NCI-H446 treated with DMSO at 0.1 percent for 48 hours (cell line): ENCODE measurements at places on chromosomes 2 and 18.
A peak's percentile ranks its signal among the peaks of the same experiment; 100 is the strongest.

GRCh38 chr18:79166702-79167101, 97.5 kb downstream of the ATP9B start:
- no peak for DNase-seq

GRCh38 chr2:161556440-161556839, 67.8 kb upstream of the SLC4A10 start:
- DNase-seq = no peak

- DNase-seq = no peak
Observed at GRCh38 chr18:76644580-76644979, 149.5 kb upstream of the ZNF516 start.

DNA sequence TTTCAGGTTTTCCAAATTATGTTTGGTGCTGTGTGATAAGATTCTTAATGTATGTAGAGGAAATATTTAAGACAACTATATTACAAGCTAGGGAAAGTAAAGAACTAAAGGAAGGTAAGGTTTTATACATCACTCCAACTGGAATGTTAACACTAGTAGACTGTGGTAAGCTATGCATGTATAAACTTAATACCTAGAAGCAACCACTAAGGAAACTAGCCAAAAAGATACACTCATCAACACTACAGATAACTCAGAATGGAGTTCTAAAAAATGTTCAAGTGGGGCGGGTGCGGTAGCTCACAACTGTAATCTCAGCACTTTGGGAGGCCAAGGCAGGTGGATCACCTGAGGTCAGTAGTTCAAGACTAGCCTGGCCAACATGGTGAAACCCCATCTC, 37.8 kb upstream of the MALL start:
- no peak for DNase-seq

GRCh38 chr2:170843656-170844055, 27.0 kb downstream of the GAD1 start:
- DNase-seq = no peak

DNA sequence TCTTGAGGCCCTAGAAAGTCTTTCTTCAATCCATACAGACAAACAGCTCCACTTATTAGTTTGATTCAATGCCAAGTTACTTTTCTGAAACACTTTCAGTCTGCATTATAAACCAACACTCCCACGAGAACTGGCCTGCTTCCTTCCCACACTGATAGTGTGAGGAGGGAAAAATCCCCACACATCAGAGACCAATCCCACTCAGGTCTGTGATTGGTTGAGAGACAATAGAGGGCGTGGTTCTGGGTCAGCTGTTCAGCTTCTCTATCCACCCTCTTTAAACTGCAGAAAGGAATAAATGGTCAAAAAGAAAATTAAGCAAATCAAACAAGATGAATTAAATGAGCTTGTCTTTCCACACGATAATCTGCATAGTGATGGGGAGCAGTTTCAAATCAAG, 152.5 kb downstream of the NRP2 start:
- DNase-seq = no peak

DNA sequence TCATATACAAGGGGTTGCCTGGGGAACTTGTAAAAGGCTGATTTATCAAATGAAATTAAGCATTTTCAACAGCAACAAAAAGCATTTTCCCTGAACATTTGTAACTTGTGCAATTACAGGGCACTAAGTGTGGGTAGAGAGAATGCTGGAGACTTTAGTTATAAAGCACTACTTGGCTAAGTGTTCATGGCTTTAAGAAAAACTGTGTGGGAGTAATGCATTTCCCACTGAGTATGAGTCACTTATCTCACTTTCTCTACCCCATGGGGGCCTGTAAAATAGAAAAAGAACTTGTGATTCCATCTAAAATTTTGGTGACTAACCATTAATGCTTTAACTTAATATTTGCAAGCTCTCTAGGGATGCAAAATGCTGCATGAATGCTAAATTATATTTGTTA, 193.4 kb downstream of the CCDC102B start:
- DNase-seq = no peak

GRCh38 chr2:179311101-179311500, 46.5 kb upstream of the SESTD1 start:
- DNase-seq = no peak

DNA sequence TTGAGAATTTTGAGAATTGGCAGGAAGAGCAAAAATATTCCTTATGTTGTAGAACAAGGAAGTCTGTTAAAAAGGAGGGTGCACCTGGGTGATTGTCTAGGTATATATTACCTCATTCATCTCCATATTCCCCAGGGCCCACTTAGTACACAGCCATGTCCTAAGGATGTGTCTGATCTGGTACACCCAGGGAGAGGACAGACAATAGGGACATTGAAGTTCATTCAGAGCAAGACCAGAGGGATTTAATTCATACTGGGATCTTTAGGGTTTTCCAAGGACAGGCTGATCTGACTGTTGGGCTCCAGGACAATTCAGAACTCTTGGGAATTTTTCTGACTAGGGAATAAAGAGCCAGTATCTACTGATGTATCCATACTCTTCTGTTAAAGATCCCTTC, 112.1 kb downstream of the PHLPP1 start:
- DNase-seq = no peak

GRCh38 chr2:126527836-126528490, 128.0 kb upstream of the GYPC start:
- DNase-seq = no peak

- DNase-seq = no peak
Observed at GRCh38 chr2:227482638-227483340, 10.8 kb downstream of the AGFG1 start.

DNA sequence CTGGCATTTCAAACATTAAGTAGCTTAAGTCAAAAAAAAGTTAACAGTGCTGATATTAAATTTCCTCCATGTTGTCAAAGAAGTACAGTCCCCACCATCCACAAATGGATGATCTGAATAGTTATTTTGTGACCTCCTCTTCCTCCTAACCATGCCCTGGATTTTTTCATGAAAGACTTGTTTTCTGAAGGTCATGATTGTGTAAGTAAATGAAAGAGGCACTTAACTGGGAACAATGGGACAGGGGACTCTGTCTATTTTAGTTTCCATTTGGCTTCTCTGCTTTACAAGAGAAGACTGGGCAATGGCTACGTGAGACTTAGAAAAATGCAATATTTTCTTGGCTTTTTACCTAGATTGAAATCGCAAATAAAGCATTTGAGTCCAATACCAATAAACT, 32.2 kb downstream of the PECR start:
- DNase-seq = no peak

GRCh38 chr2:135422898-135423297, 108.1 kb downstream of the ZRANB3 start:
- DNase-seq = no peak

GRCh38 chr2:43484323-43484930, 111.4 kb downstream of the THADA start:
- DNase-seq = peak; percentile 52

DNA sequence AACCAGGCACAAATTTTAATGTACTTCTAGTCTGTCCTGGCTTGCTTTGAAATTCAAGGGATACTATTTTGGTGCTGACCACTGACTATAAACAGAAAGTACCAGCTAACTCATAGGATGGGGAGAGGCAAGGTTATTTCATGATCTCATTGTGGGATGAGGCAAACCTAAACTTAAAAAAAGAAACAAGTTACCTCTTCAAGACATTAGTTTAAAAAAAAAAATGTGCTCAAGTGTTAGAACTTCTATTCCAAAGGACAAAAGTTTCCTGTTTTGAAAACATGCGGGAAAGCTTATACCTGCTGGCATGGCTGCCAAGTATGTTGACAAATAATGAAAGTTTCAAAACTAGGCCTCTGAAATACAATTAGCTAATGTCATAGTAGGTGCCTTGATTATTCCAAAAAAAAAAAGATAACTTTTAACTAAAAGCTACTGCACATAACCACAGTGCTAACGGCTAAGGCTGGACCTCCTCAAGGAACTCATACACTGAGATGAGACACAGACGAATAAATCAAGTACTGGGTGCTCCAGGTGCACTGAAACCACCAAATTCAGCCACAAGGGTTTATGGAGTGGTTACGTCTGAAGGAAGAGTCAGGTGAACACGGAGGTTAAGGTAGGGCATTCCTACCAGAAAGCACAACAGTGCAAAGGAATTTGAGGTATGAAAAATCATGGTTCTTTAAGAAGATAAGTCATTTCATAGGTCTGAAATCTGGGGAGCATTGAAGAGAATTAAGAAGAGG, 38.1 kb downstream of the TMEM131 start:
- DNase-seq = no peak

- no peak for DNase-seq
Observed at GRCh38 chr2:19611491-19612332, 253.3 kb upstream of the OSR1 start.

DNA sequence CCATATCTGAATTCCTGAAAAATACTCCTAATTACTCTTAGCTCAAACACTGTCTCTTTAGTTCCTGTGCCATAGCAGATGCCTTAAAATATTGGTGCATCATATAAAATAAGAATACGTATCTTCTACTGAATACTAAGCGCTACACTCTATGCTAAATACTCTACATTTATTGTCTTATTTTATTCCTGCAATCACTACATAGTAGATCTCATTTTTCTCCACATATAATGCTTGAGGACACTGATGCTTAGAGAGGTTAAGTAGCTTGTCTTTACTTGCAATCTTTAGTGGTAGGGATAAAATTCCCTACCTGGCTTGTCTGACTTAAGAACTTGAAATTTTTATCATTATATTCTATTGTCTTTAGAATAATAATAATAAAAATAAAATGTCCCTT, 137.3 kb upstream of the SETBP1 start:
- DNase-seq = no peak

DNA sequence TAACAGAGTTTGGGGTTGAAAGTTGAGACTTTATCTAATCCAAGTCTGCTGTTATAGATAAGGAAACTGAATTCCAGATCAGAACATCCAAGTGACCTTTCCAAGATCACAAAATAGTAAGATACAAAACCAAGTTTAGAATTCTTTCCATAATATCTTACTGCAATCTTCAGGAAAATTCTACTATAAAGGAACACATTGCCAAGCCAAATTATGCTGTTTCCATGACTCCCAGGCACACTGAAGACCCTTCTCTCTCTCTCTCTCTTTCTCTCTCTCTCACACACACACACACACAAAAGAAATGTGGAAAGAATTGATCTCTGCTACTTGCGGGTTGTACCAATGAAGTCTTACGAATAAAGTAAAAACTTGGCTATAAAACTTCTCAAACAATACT, 398.4 kb downstream of the METTL4 start:
- no peak for DNase-seq

DNA sequence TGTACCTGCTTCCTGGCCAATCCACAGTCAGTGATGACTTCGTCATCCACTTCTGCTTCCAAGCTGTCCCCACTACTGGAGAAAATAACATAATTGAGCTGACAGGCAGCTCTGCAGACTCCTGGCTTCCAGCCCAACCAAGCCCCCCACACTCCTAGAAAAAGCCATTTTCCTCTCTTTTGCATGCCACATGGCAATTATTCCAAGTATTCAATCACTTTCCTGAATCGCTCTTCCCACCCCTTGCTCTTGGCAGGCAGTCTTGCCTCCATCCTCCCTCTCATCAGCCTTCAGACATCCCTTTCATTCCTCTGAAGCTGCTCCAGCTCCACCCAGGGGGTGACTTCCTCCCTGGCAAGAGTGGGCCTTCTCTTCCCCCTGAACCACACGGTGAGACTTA, 14.3 kb upstream of the ST8SIA5 start:
- peak; percentile 44 for DNase-seq

- no peak for DNase-seq
Observed at GRCh38 chr18:63085611-63086010, 234.0 kb downstream of the BCL2 start.

GRCh38 chr2:190911813-190912212, 31.2 kb downstream of the GLS start:
- no peak for DNase-seq

- DNase-seq = no peak
Observed at GRCh38 chr2:188439986-188440385, 148.3 kb downstream of the GULP1 start.

DNA sequence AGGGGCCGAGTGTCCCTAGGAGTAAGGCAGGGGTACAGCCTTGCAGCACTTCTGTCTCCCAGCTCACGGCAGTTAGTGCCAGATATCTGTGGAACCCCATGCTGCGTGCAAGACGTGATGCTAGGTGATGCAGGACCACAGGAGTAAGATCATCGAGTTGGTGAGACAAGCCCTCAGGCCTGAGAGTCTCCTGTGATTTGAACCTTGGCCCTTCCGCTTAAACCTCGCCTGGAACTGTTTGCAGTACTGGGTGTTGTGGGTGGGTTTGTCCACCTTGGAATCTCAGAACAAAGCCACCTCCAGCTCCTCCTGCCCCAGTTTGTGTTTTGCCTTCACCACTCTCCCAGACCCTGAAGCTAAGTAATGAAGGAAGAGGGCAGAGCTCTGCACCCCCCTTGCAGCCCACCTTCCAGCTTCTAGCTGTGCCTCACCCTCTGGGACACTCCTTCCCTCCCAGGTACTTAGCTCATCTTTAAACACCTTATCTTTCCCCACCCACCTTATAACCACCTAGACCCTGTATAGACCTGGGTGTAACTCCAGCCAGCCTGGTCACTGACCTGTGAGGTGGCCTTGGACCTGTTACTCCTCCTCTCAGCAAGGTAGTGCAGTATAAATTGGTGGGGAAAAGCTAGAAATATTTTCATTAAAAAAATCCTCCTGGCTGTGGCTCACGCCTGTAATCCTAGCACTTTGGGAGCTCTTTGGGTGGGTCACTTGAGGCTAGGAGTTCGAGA, 6.6 kb downstream of the CNNM4 start:
- DNase-seq = no peak

- no peak for DNase-seq
Observed at GRCh38 chr2:165408186-165408585, 61.3 kb upstream of the CSRNP3 start.

GRCh38 chr2:10617241-10617640, 72.5 kb downstream of the NOL10 start:
- DNase-seq = no peak

- no peak for DNase-seq
Observed at GRCh38 chr2:128306931-128307460, 11.7 kb downstream of the HS6ST1 start.

DNA sequence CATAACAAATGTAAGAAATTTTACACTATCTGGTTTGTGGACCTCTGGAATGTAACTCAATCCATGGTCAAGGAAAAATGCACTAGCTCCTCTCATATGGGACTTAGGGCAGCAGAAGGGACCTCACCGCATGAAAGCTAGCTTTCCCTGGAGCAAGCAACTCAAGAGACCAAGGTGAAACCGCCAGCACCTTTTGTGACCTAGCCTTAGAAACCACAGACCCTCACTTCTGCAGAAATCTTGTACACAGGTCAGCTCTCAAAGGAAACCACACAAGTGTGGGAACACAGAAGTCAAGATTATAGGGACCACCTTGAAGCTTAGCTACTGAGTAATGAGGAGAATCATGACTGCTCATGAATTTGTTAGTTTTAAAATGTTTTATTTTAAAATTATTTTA, 222.5 kb downstream of the DLGAP1 start:
- no peak for DNase-seq

GRCh38 chr2:143254110-143254509, 124.9 kb downstream of the ARHGAP15 start:
- DNase-seq = no peak
